ENCODE measurements at places on chromosomes 11 and 22. TPM values are rescaled to one million over a fixed set of nuclear protein-coding genes. Genes with fewer than 3 reads are reported as not detected.

GAL3ST1 gene
- 3.0 TPM for total RNA-seq

MIAT gene
- total RNA-seq = 0.89 TPM

CSRP3 gene
- not detected for total RNA-seq

MUC5AC gene
- total RNA-seq = not detected

HEPN1 gene
- not detected for total RNA-seq

BBOX1 gene
- 28.6 TPM for total RNA-seq

DDX25 gene
- total RNA-seq = 1.2 TPM

PNPLA5 gene
- 5.5 TPM for total RNA-seq

WT1 gene
- total RNA-seq = not detected

BRSK2 gene
- not detected for total RNA-seq

TOMM22 gene
- 40.2 TPM for total RNA-seq

RIBC2 gene
- not detected for total RNA-seq

PHF21A gene
- total RNA-seq = 89.2 TPM

CHADL gene
- total RNA-seq = 9.5 TPM

MMP27 gene
- not detected for total RNA-seq

OR1S2 gene
- total RNA-seq = not detected

C22orf31 gene
- not detected for total RNA-seq

P2RX3 gene
- not detected for total RNA-seq

CAPN5 gene
- 1.1 TPM for total RNA-seq

PRAME gene
- total RNA-seq = not detected

PIH1D2 gene
- total RNA-seq = 1.1 TPM

PMM1 gene
- total RNA-seq = 48.5 TPM

PKDREJ gene
- total RNA-seq = not detected

PANX1 gene
- 8.9 TPM for total RNA-seq

CECR2 gene
- 3.9 TPM for total RNA-seq

HTR3B gene
- not detected for total RNA-seq

RAG2 gene
- not detected for total RNA-seq

GPR152 gene
- not detected for total RNA-seq

CRYBA4 gene
- total RNA-seq = not detected

GLYATL2 gene
- 8.6 TPM for total RNA-seq

MUS81 gene
- 46.2 TPM for total RNA-seq

IGSF9B gene
- total RNA-seq = 9.8 TPM

FBLN1 gene
- total RNA-seq = 111 TPM

VPREB1 gene
- not detected for total RNA-seq

LPXN gene
- total RNA-seq = 4.4 TPM

SYTL2 gene
- total RNA-seq = 18.6 TPM

TRIM49 gene
- total RNA-seq = not detected

HOATZ gene
- not detected for total RNA-seq

ATP6V1E1 gene
- total RNA-seq = 128 TPM

ADM2 gene
- total RNA-seq = 0.30 TPM

DAGLA gene
- 1.2 TPM for total RNA-seq

OR10G7 gene
- not detected for total RNA-seq

PHLDB1 gene
- total RNA-seq = 103 TPM

PKNOX2 gene
- total RNA-seq = 1.5 TPM

CLTCL1 gene
- 12.5 TPM for total RNA-seq

SMTNL1 gene
- not detected for total RNA-seq

UPK2 gene
- total RNA-seq = not detected

DEFB131B gene
- total RNA-seq = not detected

DLG2 gene
- 49.2 TPM for total RNA-seq

NXPE4 gene
- total RNA-seq = not detected

OR5B21 gene
- not detected for total RNA-seq

KDM4E gene
- not detected for total RNA-seq

HSPB2 gene
- not detected for total RNA-seq

TMEM126A gene
- total RNA-seq = 13.9 TPM

EXT2 gene
- 70.2 TPM for total RNA-seq

APOL4 gene
- total RNA-seq = 7.9 TPM

RBM7 gene
- total RNA-seq = 15.6 TPM

PDGFB gene
- 11.0 TPM for total RNA-seq

CFAP300 gene
- total RNA-seq = 2.1 TPM

PLAAT2 gene
- total RNA-seq = not detected

All from suprapubic skin (tissue), 4 donors.